ENCODE measurements at places on chromosomes 7 and 10. TPM values are rescaled to one million over a fixed set of nuclear protein-coding genes. Genes with fewer than 3 reads are reported as not detected.

FAM25G gene
- not detected for polyA plus RNA-seq

CPVL gene
- polyA plus RNA-seq: 28.6 TPM

GRCh38 chr10:132198381-132199181 is 11.8 kb downstream of the DPYSL4 start:
- H3K27ac ChIP-seq: no peak overlapping the region
- no peak overlapping the region for H3K4me3 ChIP-seq
- no peaks in the 10 kb centered on the region for H3K4me1 ChIP-seq
- H3K27me3 ChIP-seq: no peaks in the 10 kb centered on the region
- no peaks in the 10 kb centered on the region for H3K36me3 ChIP-seq

DNA sequence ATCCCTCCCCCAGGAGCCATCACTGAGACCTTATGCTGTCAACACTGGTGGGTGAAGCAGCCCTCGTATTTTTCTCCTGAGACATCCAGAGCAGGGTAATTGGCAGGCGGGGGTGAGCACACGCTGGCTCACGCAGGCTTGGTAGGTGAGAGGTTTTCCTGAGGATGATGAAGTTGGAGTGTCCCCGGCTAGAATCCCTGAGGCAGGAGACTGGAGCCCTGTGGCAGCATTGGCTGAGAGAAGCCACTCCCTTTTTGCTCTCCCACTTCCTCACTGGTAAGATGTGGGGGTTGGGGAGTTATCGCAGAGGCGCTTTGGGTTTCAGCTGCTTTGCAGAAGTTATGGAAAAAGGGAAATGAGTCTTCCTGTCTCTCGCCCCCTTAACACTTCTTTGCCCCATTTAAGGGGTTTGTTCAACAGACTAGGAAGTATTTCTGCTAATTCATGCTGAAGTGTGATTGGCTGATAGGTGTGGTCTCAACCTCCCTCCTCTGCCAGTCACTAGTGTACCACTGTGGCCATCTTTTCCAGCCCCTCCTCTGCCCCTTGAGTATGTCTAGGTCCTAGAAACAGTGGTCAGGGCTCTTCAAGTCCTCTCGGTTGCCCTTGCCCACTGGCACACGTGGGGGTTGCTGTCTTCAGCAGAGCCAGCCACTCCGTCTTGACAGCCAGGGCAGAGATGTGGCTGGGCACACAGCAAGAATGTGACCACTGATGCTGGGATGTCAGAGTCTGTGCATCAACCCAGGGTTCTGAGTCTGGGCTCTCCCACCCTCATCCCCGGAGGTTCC is 5.7 kb downstream of the ARPC1B start:
- no peaks in the 10 kb centered on the region for H3K36me3 ChIP-seq
- H3K4me3 ChIP-seq: no peak overlapping the region
- H3K27ac ChIP-seq: no peak overlapping the region
- no peak for DNase-seq
- H3K4me1 ChIP-seq: no peaks in the 10 kb centered on the region
- H3K27me3 ChIP-seq: no peaks in the 10 kb centered on the region

- peaks cover 8% of the 10 kb centered on the region for H3K4me1 ChIP-seq
- H3K4me3 ChIP-seq: no peak overlapping the region
- no peak overlapping the region for H3K27ac ChIP-seq
- DNase-seq: no peak
These were observed 11.3 kb downstream of the GPRIN2 start for GRCh38 chr10:46544989-46545791.

DNA sequence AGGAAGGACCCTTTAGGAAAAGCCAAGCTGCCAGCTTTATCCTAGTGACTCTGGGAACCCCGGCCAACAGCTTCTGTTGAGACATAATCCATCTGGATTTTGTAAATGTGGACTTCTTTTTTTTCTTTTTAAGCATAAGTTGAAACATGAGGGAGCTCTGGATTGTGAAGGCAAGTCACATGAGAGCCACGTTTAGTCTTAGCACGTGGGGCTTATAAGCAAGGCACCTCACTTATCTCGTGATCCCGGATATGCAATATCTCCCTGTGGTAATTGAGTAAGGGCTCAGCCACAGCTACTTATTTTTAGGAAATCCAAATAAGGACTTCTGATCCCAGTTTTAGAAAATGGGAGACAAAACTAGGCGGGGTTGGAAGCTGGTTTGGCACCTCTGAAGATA is 111.2 kb upstream of the PTN start:
- no peak for DNase-seq
- no peak overlapping the region for H3K27ac ChIP-seq
- no peaks in the 10 kb centered on the region for H3K27me3 ChIP-seq
- H3K4me1 ChIP-seq: no peaks in the 10 kb centered on the region
- no peak overlapping the region for H3K4me3 ChIP-seq

- no peaks in the 10 kb centered on the region for H3K36me3 ChIP-seq
- no peaks in the 10 kb centered on the region for H3K4me1 ChIP-seq
- H3K27me3 ChIP-seq: no peaks in the 10 kb centered on the region
- no peak for DNase-seq
- H3K27ac ChIP-seq: no peak overlapping the region
These were observed 37.8 kb downstream of the DIP2C start for GRCh38 chr10:651692-652091.

DNA sequence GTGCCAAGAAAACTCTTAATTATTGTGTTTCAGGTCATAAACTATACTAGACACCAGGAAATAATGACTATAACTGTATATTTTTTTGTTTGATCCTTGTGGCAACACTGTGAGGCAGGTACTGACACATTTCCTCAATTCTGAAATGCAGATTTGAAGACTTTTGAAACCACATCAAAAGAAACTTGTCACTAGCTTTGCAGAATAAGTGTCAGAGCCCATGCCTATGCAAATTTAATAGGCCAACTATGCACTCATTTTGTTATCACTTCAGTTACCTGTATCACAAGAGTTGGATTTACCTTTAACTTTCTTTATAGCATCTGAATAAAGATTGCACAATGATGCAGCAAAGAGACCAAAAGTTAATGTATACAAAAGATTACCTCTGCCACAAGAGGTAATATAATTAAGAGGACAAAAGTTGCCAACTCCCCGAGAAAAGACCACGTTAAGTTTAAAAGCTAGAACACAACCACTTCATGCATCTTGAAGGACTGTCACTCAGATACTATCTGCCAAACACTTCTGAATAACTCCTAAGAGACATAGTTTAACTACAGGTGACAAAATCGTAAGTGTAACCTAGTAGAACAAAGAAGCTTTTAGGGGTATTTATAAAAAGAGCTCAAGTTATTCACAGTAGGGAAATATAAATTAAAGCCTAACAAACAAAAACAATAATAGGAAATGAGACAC is 80.5 kb downstream of the ELAPOR2 start:
- no peaks in the 10 kb centered on the region for H3K36me3 ChIP-seq
- DNase-seq: no peak
- no peaks in the 10 kb centered on the region for H3K4me1 ChIP-seq
- no peaks in the 10 kb centered on the region for H3K27me3 ChIP-seq
- no peak overlapping the region for H3K27ac ChIP-seq

Data from H1 (cell line).